CD4-positive, alpha-beta T cell (primary cell): ENCODE measurements at places on chromosomes 12 and 14.

DNA sequence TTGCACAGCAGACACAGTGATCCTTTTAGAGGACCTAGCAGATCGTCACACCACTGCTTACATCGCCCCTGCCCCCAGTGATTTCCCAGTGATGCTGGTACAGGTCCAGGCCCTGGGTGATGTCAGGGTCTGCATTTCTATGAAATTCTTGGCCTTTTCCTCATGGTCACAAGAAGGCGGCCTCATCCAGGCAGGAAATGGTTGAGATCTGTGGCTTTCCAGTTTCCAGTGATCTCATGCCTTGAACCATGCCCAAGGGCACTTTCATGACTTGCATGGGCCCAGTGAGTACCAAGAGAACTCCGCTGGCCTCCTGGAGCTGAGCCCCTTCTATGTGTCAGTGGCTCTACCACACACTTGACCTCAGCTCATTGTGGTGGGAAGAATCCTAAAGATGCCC lies 41.9 kb upstream of the BDKRB2 start:
- H3K27ac ChIP-seq = no peak overlapping the region
- no peaks in the 10 kb centered on the region for H3K4me1 ChIP-seq
- no peak overlapping the region for H3K4me3 ChIP-seq

- H3K4me1 ChIP-seq = no peaks in the 10 kb centered on the region
- no peak overlapping the region for H3K4me3 ChIP-seq
- no peaks in the 10 kb centered on the region for H3K36me3 ChIP-seq
Observed at GRCh38 chr14:74048281-74048680, 29.1 kb downstream of the BBOF1 start.

DNA sequence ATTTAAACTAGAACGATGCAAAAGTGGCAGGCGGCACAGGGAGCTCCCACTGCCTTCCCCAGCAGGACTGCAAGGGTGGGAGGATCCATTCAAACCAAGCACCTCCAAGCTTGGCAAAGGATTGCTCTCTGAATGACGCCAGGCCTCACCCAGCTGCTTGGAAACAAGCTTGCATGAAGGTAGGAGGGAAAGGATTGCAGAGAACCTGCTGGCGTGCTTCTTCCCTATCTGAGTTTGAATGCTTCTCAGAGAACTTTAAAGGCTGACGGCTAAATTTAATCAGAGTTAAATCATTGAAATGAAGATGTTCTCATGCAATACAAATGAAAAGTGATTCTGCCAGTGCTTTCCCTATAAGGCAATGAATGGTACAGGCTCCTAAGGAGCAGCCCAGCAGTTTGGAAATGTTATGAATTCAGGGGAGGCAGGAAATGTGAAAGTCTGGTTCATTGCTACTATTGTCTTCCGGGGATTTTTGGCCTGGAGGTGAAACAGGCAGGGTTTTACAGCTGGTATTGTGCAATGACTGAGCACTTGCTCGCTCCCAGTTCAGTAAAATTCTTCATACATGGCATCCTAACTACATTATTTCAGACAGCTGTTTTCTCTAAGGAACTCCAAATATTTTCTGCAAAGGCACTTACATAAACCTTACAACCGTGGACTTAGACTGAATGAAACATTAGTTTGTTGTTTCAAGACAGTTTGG lies 31.9 kb upstream of the DUSP6 start:
- H3K27ac ChIP-seq = no peak overlapping the region
- no peaks in the 10 kb centered on the region for H3K27me3 ChIP-seq
- H3K4me3 ChIP-seq = no peak overlapping the region

DNA sequence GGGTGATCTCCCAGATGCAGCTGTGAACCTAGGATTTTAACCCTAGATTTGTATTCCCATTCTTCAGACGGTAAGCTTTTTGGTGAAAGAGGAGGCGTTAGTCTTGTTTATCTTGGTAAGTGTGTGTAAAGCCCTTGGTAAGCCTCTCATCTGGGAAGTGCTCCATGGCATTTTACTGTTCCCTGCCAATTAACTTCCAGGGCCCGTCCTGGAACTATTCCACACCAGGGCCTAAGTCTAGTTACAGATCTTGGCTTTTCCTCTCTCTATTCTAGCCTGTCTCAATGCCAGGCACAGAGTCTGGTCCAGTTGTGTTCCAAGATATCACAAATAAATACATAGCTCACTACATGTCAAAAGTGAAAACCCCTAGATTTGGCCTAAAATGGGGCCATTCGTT lies 42.4 kb downstream of the YEATS4 start:
- H3K27me3 ChIP-seq = no peaks in the 10 kb centered on the region
- H3K27ac ChIP-seq = no peak overlapping the region
- no peak overlapping the region for H3K4me3 ChIP-seq
- no peaks in the 10 kb centered on the region for H3K4me1 ChIP-seq
- peaks cover 3% of the 10 kb centered on the region for H3K36me3 ChIP-seq

DNA sequence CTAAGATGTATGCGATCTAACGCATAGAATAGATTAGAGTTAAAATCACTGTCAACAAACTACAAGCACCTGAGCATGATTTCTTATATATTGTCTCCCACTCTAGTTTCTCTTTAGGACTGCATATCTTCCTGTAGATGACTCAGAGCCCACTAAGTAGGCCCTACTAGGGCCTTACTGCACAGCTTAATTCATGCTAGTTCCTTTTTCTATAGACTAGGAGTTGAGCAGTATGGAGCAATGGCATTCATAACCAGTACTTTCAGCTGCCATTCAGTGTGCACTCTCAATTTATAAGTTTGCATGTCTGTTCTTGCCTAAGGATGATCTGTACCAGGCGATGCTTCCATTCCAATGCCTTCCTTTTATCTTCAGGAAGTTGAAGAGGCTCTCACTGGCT lies 103.5 kb downstream of the METTL25 start:
- H3K4me3 ChIP-seq = no peak overlapping the region
- H3K27ac ChIP-seq = no peak overlapping the region
- H3K27me3 ChIP-seq = no peaks in the 10 kb centered on the region
- no peak for DNase-seq

DNA sequence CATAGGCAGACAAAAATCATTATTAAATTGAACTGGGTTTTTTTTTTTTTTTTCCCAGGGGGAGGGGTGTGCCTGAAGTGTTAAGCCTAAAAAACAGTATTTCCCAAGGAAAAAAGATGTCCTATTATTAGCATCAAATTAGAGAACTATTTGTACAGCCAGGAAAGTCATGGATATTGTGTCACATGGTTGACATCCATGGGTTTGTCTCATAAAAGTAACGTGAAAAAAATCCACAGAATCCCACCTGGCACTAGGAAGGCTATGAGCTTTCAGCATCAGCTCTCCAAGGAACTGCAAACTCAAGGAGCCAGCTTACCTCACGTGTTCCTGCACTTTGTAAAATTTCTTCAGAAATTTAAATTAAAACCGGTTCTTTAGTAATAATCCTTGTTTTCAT lies 69.1 kb upstream of the EGLN3 start:
- H3K36me3 ChIP-seq = no peaks in the 10 kb centered on the region
- no peak overlapping the region for H3K4me3 ChIP-seq
- H3K4me1 ChIP-seq = peaks cover 7% of the 10 kb centered on the region

DNA sequence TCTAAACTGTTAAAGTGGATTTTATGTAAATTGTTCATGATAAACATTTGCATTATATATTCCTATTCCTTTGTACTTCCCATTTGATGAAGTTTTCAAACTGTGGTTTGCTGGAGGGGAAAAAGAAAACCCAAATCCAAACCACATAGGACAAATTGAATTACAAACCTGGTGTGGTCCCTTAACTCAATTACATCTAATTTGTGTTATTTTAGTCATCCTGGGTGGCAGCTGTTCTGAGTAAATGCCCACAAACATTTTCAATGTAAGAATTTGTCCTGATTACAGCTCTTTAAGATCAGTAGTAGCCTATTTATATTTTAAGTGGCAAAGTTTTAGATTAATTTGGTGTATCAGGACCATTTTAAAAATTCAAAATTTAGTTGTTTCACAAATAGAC lies 153.9 kb downstream of the RAD51B start:
- no peaks in the 10 kb centered on the region for H3K27me3 ChIP-seq
- DNase-seq = no peak
- no peak overlapping the region for H3K4me3 ChIP-seq
- H3K4me1 ChIP-seq = no peaks in the 10 kb centered on the region
- no peaks in the 10 kb centered on the region for H3K36me3 ChIP-seq

GRCh38 chr14:96673706-96674105 lies 123.5 kb upstream of the VRK1 start:
- H3K36me3 ChIP-seq = no peaks in the 10 kb centered on the region
- DNase-seq = no peak
- no peak overlapping the region for H3K4me3 ChIP-seq
- no peaks in the 10 kb centered on the region for H3K4me1 ChIP-seq
